ENCODE measurements at places on chromosomes 5 and 9.

DNA sequence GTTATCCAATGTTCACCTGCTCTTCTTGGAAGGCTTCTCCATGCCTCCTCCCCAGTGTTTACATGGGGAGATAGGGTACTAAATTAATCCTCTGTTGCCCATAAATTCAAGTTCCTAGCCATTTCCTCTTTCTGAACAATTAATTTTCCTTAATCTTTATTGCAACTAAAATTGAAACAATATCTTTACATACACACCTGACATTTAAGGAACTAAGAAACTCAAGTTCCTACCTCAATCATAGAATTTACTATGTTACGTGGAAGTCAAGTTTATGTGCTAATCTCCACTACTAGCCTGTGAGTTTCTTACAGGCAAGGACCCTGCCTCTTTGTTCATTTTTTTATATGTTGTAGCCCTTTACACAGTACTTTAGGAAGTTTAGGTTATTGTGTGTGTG, 10.1 kb upstream of the ADRB2 start:
- DNase-seq: no peak

GRCh38 chr9:74953235-74953751, 581 bp upstream of the C9orf40 start:
- DNase-seq: no peak

GRCh38 chr5:163867738-163868137, 362.3 kb downstream of the MAT2B start:
- DNase-seq: no peak

DNA sequence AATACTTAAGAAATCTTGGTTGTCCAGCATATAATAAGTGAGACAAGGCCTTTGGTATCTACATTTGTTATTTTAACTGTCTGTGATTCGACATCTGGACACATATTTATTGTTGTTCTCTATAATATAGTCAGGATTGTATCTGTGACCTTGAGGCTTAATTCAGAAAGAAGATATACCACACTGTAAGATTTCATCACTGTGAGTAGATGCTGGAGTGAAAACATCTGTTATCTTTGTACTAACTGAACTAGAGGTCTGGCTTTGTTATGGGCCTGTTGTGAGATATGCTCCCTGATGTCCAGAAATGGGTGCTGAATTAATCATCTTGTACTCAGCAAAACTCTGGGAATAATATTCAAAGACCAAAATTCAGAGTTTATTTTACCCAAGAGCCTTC, 148.5 kb downstream of the ISOC1 start:
- no peak for DNase-seq

GRCh38 chr5:171647043-171647903, 138.3 kb upstream of the SMIM23 start:
- no peak for DNase-seq

GRCh38 chr9:69980041-69980440, 63.6 kb upstream of the MAMDC2 start:
- DNase-seq: no peak

GRCh38 chr5:126280343-126280742, 142.9 kb upstream of the GRAMD2B start:
- DNase-seq: no peak

- DNase-seq: peak; percentile 82
Measured at GRCh38 chr5:132064738-132065331, 4.4 kb downstream of the IL3 start.

DNA sequence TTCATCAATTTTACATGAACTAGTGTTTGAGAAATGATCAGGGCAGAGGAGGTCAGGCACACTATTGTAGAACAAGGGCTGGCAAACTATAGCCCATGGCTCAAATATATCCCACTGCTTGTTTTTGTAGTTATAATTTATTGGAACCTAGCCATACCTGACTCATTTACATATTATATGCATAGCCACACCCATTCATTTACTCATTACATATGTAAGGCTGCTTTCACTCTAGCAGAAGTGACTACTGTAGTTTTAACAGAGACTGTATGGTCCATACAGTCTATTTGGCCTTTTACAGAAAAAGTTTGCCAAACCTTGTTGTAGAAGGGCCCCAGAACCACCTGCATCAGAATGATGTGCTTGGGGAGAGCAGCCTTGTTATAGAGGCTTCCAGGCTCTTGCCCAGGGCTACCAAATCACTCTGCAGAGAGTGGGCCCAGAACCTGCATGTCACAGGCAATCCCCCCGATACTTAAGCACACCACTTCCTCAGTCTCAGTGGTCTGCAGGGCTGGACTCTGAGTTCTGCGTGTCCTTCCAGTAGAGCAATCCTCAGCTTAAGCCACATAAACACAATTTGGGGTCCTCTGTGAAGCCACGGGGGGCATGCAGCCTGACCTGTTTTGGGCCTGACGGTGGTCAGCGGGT, 6.7 kb downstream of the ANKS6 start:
- DNase-seq: no peak

- no peak for DNase-seq
Measured at GRCh38 chr5:72599065-72599433, 91.8 kb upstream of the ZNF366 start.

DNA sequence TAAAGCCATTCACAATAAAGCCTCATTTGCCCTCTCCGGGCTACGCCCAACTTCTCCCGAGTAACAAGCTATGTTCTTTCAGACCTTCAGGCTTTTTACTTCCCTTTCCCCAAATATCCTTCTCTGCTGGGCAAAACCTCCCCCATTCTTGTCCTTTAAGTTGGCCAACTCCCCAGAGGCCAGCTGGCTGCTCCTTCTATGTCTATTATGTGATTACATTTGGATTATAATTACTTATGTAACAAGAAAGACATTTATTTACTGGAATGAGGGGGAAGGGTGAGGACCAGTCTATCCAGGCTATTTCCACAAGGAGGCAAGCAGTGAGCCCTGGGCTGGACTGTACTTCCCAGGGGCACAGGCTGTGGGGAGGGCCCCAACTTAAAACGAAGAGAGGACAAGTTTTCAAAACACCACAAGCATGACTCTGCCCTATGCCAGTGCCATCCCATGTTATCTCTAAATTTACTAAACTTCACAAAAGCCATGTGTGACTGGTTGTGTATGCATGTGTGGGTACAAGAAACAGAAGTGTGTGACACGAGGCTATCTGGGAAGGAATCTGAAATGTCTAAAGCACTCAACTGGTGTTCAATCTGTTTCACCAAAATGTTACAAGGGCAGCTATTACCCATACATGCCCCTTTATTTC, 84.5 kb downstream of the GNAQ start:
- DNase-seq: no peak

DNA sequence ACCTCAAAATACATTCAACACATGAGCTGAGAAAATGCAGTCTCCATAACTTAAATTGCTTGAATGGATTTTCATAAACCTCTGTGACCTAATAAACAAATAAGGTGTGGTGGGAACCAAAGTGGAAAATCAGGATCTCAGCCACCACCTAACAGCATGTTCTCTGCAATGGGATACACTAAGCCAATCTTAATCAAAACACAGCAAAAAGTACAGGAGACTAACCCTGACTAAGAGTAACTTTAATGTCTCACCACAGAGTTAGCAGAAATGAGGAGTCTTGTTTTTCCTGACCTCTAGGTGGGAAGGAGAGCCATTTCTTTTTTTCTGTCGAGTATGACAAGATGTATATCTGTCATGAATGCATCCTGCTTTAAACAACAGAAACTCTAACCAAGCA, 48.5 kb downstream of the PLK2 start:
- no peak for DNase-seq

DNA sequence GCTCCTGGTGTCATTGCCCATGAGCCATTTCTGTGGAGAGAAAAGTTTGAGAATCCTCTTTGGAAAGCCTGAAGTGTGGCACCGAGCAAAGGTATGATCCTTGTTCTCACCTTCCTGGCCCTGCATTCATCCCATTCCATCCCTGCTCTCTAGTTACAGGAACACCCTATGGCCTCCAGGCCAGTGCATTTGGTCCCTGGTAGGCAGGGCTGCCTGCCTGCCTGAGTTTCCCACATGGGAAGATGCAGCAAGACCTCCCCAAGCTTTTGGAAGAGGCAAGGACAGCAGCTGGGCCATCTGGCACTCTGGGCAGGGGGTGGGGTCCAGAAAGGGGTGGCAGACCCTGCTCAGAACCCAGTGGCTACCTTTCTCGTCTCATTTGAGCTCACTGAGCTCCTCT, 24.5 kb downstream of the IGIP start:
- no peak for DNase-seq

DNA sequence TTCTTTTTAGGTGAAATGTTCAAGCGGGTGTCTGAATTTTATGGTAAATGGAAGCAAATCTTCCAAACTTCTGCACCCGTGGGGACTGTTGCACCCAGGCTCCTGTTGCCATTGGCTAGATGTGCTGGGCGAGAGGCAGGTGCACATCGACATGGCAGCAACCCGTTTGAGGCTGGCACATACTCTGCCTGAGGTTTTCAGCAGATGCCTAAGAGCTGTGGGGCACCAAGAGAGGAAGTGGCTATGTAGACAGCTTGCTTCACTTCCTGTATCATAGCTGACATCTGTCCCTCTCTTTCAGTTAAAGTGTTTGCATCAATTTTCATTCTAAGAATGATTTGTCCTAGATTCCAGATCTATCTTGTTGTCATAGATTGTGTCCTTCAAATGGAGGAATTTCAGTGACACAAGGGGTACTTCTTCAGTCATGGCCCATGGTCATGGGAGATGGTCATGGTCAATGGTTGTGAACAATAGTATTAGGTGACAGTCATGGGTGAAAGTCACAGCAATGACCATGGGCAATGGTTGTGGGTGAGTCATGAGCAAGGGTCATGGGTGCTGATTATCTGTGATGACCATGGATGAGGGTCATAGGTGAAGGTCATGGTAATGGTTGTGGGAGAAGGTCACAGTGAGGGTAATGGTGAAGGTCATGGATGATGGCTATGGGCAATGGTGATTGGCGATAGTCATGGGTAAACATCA, 115.1 kb upstream of the IRX4 start:
- no peak for DNase-seq

DNA sequence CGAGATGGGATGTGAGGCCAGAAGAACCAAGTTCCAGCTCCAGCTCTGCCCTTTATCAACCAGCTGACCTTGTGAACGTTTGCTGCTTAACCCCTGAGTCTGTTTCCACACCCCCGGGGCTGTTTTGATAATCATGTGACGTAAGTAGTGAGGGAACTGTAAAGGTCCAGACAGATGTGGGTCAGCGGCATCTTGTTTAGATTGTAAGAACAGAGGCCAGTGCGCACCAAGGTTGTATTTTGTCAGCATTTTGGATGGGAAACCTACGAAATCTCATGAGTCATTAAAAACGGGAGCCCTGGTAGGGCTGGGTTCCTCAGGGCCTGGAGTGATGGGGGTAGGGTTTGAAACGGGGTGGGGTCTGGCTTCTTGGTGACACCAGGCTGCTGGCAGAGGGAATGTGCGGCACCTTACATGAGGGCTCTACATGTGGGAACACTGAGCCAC, 13.8 kb upstream of the COL15A1 start:
- no peak for DNase-seq

DNA sequence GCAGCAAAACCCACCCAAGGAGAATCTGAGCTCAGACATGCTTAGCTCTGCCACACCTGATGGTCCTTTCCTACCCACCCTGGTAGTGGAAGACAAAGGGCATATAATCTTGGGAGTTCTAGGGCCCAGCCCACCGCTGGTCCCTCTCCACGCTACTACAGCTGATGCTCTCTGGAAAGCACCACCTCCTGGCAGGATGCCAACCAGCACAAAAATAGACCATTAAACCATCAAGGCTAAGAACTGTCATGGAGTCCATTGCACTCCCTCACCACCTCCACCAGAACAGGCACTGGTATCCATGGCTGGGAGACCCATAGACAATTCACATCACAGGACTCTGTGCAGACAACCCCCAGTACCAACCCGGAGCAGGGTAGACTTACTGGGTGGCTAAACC, 111.0 kb upstream of the IL7R start:
- DNase-seq: no peak

DNA sequence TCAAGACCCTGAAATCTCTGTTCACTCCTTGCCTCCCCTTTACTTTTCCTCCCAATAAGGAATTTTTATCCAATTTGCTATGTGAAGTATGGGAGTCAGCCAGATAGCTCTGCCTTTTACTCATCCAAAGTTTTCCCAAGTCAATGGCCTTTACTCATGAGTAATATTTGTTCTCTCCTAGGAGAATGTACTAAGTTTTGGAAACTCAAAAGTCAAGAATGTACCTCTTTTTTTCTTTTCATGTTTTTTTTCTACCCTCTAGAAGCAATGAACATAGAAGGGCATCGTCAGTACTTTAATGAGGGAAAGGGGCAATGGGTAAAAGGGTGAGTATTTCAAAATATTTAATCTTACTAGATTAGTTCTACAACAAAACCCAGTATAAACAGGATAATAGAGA, 140.2 kb upstream of the SGCD start:
- no peak for DNase-seq

Measured in NT2/D1 (cell line).